Kidney capillary endothelial cell (primary cell): ENCODE measurements at places on chromosomes 6 and 20.
A peak's percentile ranks its signal among the peaks of the same experiment; 100 is the strongest.

GRCh38 chr20:4666001-4666479, 55.7 kb upstream of the PRND start:
- peak; percentile 52 for DNase-seq

DNA sequence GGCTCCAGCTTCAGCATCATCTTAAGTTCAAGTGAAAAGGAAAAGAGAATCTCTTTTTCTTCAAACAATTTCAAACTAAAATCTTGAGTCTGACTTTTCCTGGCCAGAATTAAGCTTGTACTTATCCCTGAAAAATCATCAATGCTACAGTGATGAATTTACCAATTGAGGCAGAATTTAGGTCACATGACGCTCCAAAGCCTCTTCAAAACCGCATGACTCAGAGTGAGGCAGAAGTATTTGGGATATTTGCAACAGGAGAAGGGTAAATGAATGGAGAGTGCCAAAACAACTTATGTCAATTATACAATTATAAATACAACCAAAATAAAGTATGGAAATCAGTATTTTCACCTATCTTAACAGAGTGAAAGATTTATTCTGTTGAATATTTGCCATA, 515.5 kb downstream of the COL12A1 start:
- no peak for DNase-seq

DNA sequence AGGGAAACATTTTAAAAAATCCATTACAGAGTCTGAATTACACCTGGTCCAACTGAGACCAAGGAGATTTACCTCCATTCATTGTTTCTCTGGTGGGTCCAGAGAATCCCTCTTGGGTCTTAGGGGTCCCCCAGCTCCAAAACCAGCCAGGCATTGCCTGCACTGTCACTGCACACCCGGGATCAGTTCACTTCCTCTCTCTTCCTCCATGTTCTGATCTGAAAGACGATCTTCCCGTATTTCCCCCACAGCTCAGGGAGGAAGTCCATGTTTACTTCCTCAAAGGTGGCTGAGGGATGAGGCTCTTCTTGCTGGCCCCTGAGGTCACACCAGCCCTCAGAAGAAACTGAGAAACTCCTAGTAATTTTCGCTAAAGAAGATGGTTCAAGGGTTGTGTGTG, 159.7 kb downstream of the BMP7 start:
- DNase-seq: no peak

DNA sequence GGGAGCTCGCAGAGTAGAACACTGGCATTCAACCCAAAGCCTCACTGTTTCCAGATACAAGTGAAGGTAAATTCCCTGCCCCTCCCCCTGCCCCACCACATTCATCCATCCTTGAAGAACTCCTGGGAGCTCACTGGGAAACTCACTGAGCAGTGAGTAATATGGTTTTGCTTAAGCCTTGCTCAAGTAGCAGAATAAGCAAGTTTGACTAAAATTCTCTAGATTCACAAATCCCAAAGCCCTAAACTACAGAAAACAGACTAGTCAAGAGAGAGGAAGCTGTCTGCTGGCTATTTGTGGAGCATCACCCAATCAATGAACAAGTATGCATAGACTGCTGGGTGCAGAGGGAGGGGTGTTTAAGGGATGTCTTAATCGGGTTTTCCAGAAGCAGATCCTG, 82.1 kb downstream of the UNC5CL start:
- DNase-seq: no peak

- DNase-seq: no peak
Measured at GRCh38 chr6:20217324-20217855, 5.1 kb upstream of the MBOAT1 start.

GRCh38 chr6:12356983-12357972, 67.1 kb downstream of the EDN1 start:
- no peak for DNase-seq

DNA sequence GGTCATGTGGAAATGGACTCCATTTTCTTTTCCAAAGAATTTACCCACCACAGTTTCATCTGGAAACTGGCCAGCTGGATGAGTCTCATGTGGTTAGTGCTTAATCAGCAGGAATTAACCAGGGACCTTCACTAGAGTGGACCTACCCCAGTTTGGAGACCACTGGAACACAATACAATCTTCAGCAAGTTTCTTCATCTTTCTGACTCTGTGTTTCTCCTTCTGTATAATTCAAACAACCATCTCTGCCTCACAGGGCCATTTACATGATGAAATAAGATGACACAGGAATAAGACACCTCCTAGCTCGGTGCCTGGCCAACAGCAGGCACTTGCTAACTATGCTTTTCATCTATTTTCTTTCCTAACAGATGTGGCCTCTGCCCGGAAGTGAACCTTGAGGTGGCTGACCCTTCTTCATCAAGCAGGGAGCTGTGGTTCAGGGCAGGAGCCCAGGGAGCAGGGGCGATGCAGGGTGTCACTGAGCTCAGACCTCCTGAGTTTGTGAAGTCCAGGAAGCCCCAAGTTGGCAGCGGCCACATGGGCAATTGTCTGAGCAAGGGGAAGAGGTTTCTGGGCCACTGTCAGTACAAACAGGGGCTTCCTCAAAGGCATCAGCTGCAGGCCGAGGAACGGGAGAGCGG, 98.8 kb downstream of the SOD2 start:
- no peak for DNase-seq

GRCh38 chr6:105492706-105493673, 90.1 kb upstream of the PREP start:
- DNase-seq: no peak

- no peak for DNase-seq
Measured at GRCh38 chr6:85679445-85680123, 36.9 kb upstream of the SYNCRIP start.

DNA sequence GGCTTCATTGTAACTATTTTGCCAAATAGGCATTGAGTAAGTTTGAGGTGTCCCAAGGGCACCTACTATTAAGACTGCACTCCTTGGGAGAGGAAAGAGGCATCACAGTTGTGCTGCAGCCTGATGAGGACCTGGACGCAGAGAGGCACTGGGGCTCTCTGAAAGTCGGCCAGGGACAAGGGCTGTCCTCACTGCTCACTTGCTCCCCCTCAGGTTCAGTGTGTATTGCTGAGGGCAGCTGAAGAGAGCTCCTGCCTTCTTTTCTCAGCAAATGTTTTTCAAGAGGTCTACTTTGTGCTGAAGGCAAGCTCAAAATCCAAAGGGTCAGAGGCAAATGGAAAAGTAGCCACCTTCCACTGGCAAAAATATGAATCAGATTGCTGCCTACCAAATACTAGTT, 331.8 kb downstream of the RIMS1 start:
- peak; percentile 2 for DNase-seq

GRCh38 chr6:84033523-84034451, at the start of gene MRAP2:
MRAP2 (plus strand) TSS chr6:84033772; CDS start chr6:84055319, 21,547 bp downstream.
- no peak for DNase-seq
